Left ventricle myocardium superior (tissue), 1 donor: ENCODE measurements at places on chromosomes 6 and 20. TPM values are rescaled to one million over a fixed set of nuclear protein-coding genes. Genes with fewer than 3 reads are reported as not detected.

DNA sequence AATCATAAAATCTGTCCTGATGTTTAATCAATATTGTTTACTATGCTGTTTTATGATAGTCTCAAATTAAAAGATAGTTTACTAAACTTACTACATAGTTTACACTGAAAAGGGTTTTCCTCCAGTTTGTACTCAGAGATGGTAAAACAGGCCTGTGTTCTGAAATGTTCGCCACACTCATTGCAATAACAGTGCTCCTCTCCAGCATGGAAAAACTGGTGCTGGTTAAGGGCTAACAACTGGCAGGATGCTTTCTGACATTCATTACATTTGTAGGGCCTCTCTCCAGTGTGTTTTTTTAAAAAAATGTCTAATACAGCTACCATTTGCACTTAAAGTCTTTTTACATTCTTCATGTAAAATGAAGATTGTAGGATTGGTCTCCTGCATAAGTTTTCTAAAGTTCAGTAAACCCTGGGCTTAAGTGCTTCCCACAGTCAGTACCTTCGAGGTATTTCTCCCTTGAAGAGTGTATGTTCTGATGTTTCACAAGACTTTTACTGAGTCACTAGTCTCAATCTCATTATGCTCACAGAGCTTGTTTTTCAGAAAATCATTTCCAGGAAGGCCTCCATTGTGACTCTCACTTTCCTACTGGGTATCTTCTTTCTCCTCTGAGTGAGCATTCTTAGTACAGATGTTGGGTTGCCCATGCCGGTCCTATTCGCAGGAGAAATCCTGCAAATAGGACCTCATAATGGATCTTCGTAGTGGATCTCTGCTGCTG lies 8.7 kb upstream of the ZSCAN12 start:
- no peak for DNase-seq

DNA sequence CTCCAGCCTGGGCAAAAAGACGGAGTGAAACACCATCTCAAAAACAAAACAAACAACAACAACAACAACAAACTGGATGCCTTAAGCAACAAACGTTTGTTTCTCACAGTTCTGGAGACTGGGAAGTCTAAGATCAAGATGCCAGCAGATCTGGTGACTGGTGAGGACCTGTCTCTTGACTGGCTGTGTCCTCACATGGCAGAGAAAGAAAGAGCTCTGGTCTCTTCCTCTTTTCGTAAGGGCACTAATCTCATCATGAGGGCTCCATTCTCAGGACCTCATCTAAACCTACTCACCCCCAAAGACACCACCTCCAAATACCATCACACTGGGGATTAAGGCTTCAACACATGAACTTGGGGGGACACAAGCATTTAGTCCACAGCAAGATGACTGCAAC lies 13.5 kb upstream of the GFOD1 start:
- no peak for DNase-seq

DNA sequence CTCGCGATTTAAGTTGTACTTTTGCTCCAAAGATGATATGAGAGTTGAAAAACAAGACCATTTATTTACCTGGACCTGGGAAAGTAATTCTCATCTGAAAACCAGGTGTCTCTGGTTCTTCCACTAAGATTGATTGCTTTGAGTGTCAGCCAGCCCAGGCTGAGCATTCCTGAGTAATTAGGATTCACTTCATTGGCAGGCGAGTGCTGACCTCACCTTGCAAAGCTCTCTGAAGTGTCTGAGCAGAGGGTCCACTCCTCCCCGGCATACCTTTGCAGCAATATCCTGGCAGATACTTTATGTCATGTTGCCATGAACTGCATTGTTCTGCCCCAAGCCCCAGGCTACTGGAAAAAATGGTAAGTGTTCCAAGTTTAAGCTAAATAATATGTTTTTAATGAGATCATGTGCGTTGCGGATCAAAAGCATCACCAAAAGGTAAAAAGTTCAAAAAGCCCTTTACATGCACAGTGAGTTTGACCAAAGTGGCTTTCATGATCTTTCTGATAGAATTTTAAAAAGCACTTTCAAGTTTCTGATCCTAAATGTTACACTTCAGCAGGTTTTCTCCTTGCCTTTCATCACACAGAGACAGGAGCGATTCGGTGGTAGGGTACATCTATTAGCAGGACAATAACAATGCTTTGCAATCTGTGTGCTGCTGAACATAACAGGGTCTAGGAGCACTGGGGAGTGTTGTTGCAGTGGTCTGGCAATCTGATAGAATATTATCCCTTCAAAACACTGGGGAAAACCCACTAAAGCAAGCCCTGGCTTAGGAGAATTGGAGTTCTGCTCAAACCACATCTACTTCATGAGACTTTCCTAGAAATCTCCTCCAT lies 127.8 kb upstream of the EEF1E1 start:
- no peak for DNase-seq

MATN4 gene
- total RNA-seq, result not detected

SIRPG gene
- 0.20 TPM for total RNA-seq

C20orf204 gene
- total RNA-seq, result 0.35 TPM

DNA sequence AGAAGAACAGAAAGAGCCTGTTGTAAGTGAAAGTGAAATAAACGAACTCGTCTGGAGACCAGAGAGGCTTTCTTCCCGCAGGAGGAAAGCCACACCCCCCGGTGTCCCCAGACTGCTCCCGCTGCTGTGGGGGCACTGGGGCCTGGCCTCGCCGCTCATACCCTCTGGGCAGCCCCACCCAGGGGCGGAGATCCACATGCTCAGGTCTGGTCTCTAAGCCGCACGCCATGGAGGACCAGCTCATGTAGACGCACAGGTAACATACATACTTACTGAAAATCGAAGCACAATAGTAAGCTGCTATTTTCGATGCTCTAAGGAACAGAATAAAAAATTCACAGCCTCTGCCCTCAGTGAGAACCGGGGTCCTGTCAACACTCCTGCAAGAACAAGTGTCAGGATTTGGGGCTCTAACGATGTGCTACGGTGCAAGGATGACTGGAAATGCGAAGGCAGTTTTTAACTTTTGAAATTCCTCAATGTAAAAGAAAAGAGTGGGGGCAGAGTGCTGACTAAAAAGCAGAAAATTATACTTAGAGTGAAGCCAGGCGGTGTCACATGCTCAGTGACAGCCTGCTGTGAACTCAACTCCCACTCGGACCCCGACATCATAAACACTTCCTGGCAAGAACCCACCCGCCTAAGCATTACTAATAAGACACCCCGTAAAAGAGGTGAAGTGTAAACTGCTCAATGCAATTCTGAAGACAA lies 110.5 kb downstream of the IRF4 start:
- DNase-seq, result no peak

DNA sequence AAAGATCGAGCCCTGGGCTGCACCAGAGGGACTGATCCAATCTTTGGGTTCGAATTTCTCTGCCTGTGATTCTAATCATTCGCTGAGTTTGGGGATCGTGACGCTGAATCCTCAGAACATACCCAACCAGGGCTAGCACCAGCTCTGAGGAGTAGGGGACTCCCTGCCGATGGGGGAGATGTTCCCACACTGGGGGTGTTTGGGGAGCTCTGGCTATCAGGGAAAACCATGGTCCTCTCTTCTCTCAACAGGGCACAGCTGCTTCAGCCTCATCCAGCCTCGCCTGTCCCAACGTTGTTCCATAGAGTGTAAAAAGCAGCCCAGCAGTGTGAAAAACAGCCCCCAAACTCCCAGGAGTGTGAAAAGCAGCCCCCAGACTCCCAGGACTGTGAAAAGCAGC lies 136.6 kb downstream of the ANKRD60 start:
- DNase-seq, result no peak

DNA sequence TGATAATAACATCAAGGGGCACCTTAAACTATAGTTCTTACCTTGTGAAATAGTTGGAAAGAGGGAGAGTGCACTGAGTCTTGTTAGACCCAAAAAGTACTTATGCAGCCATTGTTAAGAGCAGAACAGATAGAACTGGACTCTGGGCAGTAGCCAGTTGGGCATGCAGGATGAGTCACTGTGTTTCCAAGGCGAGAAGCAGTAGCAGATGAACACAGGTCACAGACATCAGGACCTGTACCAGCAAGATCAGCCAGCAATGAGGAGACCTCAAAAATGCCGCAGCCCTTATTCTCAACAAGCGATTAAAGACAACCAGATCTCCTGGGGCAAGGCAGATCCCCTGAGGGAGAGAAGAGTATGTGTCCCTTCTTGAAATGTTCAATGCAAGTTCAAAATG lies 79.0 kb downstream of the SAMD3 start:
- DNase-seq, result no peak

GRCh38 chr6:301526-301925 lies 9.2 kb downstream of the DUSP22 start:
- DNase-seq, result no peak

ECT2L gene
- 0.37 TPM for total RNA-seq

- DNase-seq, result no peak
Observed at GRCh38 chr20:60632391-60633262, 619.4 kb upstream of the CDH4 start.

GRCh38 chr6:82045965-82046756 lies 201.4 kb downstream of the IBTK start:
- DNase-seq, result no peak
